ENCODE measurements at places on chromosomes 3 and 15.

- no peak for DNase-seq
Measured at GRCh38 chr3:195764961-195765706, 44.4 kb downstream of the MUC20 start.

DNA sequence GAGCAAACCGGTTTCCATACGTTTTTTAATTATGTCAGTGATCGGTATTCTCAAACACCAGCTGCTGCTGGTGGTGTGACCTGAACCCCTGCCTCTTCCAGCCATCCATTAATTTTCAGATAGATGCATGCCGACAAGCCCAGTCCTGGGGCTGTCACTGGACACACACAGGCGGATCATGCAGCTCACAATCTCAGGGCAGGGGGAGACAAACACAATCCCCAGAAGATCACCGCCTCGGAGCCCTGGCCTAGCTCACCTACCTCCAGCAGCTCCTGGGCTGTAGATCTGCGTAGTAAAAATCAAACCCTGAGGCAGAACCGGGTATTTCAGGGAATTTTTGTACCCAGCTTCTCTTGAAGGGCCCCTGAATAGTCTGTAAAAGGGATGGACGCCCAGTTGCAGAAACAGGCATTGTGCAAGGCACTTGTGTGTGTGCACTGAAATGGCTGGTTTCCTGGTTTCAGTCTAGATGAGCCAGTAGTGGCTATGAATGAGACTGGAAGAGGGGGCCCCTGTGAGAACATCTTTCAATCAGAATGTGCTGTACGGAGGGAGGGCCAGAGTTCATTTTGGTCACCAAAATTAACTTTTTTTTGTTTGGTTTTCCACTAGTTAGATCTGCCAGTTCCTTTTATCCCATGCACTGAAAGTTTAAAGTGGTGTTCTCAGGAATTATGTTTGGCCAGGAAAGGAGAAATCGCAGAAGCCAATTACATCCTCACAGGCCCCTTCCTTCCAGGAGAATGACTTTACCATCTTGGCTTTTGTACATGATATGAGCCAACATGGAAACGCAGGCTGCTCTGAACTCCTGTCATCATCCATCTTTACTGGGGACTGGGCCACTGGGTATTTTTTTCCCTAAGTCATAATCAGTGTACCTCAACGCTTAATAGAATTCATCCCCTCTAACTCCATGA is 55.0 kb upstream of the RPL32 start:
- no peak for DNase-seq

- no peak for DNase-seq
Measured at GRCh38 chr15:45021348-45021747, 1.6 kb upstream of the SORD start.

GRCh38 chr15:60652870-60653269 is 173.9 kb upstream of the ICE2 start:
- no peak for DNase-seq

GRCh38 chr15:42324308-42324707 is 35.0 kb upstream of the CAPN3 start:
- DNase-seq = no peak

DNA sequence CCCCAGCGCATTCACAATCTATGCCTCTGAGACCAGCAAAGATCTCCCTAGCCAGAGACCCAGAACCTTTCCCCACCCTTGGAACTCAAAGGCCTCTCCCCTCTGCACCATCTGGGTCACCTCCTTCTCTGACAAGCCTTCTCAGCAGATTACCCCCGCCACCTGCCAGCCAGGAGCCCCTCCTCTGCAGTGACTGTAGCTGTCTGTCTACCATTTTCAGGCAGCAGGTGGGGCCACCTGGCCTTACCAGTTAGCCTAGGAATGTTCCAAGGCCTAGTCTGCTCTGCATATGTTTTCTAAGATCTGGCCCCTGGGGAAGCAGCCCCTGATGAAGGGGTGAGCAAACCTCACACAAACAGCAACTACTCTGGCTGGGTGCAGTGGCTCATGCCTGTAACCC is 2.4 kb downstream of the MYLK start:
- DNase-seq = no peak

DNA sequence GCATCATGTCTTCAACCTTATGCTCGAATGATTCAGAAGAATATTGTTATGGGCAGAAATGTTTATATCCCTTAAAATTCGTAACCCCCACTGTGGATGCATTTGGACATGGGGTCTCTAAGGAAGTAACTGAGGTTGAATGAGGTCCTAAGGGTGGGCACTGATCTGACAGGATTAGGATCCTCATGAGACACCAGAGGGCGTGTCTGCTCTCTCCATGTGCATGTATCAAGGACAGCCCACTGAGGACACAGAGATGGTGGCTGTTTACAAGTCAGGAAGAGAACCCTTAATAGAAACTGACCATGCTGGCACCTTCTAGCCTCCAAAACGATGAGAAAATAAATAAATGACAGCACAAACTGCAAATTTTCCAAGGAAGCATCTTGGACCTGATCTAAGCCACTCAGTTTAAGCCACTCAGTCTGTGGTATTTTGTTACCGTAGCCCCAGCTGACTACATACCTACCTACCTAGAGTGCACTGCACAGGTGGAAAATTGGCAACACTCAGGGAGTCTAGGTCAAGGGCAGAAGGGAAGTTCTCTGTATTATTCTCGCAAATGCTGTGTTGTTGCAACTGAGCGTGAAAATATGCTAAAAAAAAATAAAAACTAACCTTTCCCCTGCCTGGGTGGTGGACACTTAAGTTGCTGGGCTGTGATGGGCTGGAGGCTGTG is 126.6 kb downstream of the TJP1 start:
- no peak for DNase-seq

DNA sequence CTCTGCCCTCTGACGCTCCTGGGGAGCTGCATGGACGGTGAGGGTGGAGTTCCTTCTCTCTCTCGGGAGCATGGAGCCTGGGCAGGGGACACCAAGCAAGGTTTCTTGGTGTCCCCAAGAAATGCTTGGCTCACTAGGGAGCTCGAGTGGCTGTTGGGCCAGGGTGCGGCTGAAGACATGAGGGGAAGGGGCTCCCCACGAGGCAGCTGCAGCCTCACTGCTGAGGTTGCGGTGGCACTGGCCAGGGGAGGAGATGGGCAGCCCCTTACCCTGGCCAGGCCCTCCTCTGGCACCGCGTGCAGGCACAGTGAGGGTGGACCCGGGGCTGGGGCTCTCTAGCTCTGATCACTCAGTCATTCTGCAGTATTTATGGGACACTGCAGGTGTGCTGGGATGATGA is 43.5 kb upstream of the SLC41A3 start:
- no peak for DNase-seq

DNA sequence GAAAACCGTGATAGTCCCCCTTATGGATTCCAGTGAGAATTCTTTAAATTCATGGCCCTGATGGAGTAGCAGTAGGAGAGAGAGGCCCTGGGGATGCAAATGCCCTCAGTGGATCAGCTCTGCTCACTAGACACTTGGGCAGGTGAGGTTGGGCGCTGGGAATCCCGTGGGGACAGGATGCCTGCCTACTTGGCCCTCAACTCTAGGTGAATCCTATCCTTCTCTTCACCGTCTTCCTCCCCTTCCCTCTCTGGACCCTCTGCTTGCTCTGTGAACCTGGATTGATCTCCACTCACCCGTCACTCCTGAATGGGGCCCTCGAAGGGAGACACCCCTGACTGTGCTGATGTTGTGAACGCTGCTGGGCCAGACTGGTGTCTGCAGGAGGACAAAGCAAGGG is 77.4 kb downstream of the SEC22A start:
- no peak for DNase-seq

DNA sequence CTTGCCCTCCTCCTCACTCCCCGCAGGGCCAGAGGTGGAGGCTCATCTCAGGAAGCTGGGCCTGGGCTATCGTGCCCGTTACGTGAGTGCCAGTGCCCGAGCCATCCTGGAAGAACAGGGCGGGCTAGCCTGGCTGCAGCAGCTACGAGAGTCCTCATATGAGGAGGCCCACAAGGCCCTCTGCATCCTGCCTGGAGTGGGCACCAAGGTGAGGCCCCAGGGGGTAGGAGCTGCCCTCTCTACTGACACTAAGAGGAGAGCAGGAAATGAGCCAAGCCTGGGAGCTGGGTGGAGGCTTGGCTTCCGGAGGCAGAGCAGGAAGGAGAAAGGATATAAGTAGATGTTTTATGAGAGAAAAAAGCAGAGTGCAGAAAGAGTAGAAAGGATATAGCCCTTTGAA is 4.9 kb downstream of the OGG1 start:
- DNase-seq = no peak

- DNase-seq = no peak
Measured at GRCh38 chr3:4643904-4644547, 150.9 kb downstream of the ITPR1 start.

DNA sequence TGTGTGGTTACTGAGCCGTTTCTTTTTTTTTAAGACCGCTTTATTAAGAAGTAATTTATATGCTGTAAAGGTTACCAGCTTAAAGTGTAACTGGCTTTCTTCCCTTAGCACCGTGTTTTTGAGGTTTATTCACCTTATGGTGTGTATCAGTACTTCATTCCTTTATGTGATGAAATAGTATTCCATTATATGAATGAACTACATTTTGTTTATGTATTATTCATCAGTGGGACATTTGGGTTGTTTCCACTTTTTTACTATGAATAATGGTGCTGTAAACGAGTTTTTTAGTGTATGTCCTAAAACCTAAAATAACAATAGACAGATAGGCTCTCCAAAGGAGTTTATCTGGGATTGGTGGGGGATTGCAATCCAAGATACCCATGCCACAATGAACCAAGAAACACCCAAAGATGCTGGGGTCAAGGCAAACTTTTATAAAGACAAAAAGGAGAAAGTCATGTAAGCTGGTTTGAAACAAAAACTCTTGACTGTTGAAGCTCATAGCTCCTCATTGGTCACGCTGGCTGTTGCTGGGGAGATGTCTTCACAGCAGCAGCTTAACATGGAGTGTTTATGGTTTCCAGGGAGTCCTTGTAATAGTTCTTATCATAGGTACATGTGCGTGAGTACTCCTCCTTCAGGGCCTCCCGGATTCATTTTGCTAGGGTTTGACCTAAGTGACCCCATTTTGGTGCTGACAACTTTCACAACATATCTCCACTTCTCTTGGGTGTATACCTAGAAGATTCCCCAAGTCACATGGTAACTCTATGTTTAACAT is 16.0 kb downstream of the TM2D3 start:
- no peak for DNase-seq

GRCh38 chr15:89799011-89799911 is 15.4 kb downstream of the ANPEP start:
- DNase-seq = no peak
